Stimulated activated CD4-positive, alpha-beta T cell treated with anti-CD3 and anti-CD28 coated beads, Interleukin-4, amount 100 ng/mL, for 1 hour (primary cell): ENCODE measurements at places on chromosomes 5 and 9.

DNA sequence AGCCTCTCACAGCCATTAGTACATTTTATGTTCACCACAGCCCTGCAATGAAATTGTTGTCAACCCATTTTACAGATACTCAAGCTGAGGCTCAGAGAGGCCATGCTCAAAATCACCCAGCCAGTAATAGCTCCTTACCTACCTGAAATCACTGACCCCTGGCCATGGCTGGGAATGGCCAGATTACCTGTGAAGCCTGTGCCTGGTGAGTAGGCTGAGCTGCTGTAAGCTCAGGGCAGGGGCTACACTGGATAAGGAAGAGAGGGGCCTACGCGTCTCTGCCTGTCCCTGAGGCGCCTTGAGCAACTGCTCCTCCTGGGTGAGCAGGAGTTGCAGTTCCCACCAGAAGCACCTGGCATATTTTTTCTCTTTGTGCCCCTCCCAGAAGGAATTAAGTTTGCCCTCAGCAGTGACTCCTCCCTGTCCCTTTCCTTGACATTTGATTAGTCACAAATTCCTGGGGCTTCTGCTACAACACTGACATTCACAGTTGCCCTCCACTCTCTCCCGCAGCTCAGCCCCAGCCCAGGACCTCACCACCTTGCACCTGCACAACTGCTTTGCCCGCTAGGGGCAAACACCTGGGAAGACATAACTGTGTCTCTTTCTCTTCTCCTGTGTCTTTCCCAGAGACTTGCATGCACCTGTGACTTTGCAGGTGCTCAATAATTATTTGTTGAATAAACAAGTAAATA is 5.7 kb downstream of the CLTB start:
- no peak for DNase-seq

- DNase-seq: no peak
Observed at GRCh38 chr9:94853887-94854286, 127.4 kb downstream of the AOPEP start.

DNA sequence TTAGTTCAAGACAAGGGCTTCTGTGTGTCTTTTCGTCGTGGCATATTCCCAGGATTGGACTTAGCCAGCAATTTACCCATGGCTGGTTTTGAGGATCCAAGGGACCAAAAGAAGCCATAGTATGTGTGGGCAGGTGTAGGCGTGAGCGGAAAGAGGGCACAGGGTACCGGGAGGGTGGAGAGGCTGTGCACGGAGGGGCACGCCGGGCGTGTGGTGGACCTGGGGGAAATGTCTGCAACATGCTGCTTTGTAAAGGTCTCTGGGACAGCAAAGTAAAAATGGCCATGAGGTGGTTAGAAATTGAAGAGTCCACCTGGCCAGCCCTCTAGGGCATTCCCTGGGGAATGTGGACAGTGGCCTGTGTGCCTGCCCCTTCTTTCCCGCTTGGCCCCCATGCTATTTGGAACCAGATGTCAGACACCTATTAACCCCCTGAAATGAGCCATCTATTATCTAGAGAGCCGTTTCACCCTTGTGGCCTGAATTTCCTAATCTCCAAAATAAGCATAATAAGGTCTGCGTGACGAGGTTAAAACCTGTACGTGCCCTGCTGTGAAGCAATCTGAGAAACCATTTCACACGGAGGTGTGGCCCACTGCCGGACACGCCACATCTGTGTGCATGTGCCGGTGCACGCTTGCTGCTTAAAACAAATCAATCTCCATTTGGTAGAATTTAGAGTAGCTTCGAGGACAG is 5.1 kb downstream of the FLT4 start:
- DNase-seq: no peak

DNA sequence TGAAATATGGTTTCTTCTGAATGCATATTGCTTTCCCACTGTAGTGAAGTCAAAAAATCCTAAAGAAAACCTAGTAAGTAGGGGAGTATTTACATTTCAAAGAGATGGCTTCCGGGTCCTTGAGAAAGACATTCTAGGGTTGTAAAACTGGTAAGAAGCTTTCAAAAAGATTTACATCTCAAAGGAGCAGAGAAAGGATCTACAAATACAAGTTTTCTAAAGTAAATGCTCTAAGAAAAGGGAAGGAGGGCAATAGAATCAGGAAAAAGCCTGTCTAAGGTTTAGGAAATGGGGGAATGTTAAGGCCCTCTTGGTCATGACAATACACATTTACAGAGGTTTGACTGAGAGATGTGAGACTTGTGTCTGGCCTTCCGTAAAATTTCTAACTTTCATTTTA is 16.7 kb upstream of the TRPC7 start:
- DNase-seq: no peak

DNA sequence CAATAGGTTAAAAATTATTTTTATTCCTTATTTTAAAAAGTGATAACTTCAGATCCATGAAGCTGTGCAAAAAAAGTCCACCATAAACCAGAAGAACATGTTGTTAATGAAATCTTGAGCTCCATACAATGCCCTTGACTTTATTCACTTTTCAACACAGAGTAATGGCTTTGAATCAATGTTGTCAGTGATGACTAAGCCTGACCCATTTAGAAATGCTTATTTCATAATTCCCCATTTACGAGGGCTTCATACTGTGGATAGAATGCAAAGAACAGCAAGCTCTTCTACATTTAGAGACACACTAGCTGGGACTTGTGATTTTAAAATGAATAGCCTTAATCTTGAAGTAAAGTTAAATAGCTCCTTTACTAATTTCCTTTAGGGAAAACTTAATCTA is 25.7 kb upstream of the IL9 start:
- no peak for DNase-seq
